ENCODE measurements at places on chromosomes 16 and 17.

DNA sequence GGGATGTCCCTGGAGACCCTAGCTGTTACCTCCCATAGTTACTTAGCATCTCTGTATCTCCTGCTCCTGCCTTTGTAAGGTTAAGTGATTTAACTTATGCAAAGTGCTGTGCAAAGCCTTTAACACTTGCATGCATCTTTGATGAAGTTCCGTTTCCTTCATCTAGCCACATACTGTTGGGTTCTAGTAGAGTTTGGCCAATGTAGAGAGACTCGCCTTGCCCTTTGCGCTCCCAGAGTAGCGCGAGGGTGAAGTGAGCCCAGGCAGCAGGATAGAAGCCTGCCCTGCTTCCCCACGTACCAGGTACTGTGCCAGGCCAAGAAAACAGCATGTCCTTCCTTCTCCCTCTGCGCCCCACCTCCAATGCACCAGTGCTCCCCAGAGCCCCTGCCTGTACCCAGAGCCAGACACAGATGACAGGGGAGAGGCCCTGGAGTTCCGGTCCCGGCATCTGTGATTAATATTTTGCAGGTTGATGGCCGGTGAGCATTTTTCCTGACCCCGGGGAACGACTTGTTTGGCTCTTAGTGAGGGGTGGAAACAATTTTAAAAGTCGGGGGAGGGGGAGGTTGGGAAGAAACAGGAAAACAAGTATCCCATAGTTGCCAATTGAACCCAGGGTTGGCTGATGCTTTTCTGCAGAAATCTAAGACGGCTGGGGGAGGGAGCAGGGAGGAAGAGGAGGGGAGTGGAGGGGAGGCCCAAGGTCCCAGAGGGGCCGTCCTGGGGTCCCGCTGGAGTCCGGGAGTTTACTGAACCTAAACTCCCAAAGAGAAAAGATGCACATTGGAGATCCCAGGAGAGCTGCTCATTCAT lies 13.1 kb upstream of the CDC42EP4 start:
- DNase-seq = no peak

DNA sequence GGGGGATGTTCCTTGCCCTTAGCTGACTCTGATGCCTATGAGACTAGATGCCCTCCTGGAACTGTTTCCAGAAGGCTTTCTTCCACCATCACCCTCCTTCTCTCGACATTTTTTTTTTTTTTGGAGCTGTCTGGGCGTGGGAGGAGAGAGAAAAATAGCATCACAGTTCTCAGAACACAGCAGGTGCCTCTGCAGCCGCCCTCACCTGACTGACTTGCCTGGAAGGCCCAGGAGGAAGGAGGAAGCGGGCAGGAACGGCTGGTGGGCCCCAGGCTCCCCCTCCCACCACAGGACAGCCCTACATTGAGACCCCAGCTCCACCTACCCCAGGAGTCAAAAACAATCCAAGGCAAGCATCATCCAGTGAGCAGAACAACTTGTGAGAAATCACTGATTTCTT lies 20.3 kb upstream of the CACNG5 start:
- DNase-seq = no peak

- DNase-seq = no peak
Measured at GRCh38 chr16:59604354-59604753, 870.2 kb upstream of the GOT2 start.

- DNase-seq = no peak
Measured at GRCh38 chr17:9865586-9865985, 39.5 kb downstream of the RCVRN start.

- DNase-seq = no peak
Measured at GRCh38 chr17:64455993-64456885, 7.3 kb downstream of the MILR1 start.

DNA sequence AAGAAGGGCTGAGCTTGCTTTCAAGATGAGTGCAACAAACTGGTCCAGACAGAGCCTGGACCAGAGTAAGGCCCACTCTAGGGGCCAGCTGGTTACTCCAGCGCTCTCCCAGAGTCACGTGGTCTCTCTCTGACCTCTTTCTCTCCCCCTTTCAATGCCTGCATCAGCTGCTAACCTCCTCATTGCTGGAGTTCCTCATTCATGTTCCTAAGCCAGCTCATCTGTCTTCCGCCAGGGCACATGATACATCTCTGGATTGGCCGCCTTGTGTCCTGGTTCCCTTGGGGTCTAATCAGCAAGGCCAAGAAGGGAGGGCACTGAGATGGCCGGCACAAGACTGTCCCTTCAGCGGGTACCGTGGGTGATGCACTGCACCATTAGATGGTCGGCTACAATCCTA lies 26.9 kb upstream of the ZFP90 start:
- no peak for DNase-seq

DNA sequence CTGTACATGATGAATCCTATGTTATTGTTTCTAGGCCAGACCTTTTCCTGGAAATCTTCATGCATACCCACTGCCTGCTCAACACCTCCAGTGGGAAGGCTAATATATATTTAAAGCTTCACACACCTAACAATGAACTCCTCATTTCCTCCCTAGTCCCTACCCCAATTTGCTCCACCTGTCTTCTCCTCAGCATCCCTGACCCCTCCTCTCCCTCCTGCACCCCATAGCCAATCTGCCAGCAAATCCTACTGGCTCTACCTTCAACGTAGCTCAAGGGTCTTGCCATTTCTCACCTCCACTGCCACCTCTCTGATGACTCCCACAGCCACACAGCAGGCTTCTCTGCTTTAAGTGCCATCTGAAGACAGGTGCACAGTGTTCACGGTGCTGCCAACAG lies 215.6 kb upstream of the WSB1 start:
- no peak for DNase-seq

DNA sequence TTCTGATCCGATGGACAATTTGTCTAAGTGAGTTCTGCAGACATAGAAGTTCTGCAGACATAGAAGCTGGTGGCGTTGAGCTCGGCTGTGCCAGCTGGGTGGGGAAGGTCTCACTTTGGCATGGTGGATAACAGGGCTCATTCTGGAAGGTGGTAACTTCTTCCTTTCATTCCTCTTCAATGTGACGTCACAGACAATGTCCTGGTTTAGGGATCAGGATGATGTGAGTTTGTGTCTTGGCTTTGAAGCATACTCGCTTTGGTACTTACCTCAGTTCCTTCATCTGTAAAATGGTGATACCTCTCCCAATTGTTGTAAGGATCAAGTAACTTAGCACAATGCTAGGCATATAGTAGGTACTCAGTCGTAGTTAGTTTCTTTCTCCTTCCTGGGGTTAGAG lies 408.8 kb upstream of the ASIC2 start:
- DNase-seq = no peak

DNA sequence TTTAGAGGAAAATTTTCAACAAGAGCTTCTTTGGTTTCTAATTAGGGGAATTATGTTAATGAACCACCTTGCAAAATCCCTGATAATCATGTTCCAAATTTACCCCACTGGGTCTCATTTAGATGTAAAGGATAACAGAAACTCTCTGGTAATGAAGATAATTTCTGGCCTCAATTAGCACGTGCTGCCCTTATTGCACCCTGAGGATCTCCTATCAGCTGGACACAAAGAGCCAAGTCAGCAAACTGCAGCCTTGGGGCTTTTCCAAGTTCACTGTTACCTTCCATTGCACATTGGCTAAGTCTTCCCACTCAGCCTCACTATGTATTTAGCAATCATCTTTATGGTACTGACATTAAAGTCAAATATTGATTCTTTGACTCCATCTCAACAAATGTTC lies 78.1 kb downstream of the GP2 start:
- no peak for DNase-seq

DNA sequence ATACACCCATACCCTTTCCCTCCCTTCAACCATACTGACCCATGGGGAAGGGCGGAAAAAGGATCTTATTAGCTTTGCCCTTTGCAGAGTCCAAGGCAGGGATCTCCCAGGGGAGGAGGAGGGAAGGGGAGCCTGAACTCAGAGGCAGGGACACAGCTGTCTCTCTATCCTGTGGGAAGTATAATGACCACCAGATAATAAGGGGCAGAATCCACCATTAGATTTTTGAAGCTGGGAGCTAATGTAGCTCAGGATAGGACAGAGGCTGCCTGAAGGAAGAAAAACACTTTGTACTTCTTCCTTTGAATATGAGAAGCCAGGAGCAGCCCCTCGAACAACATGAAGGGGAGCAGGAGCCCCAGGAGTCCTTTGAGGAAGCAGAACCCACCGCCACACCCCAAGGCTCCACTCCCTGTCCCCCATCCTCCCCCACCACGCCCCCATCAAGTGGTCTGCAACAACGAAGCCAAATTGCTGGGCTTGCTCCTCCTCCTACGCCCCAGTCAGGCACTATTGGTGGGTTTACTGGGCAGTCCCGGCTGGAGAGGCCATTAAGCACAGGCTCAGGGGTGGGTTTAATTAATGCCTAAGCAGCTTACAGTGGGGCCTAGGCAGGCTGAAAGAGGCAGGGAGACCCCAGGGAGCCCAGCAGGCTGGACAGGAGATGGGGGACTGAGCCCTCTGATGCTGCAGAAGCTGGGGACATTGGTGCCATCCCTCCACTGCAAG lies 5.3 kb downstream of the MPP2 start:
- no peak for DNase-seq

DNA sequence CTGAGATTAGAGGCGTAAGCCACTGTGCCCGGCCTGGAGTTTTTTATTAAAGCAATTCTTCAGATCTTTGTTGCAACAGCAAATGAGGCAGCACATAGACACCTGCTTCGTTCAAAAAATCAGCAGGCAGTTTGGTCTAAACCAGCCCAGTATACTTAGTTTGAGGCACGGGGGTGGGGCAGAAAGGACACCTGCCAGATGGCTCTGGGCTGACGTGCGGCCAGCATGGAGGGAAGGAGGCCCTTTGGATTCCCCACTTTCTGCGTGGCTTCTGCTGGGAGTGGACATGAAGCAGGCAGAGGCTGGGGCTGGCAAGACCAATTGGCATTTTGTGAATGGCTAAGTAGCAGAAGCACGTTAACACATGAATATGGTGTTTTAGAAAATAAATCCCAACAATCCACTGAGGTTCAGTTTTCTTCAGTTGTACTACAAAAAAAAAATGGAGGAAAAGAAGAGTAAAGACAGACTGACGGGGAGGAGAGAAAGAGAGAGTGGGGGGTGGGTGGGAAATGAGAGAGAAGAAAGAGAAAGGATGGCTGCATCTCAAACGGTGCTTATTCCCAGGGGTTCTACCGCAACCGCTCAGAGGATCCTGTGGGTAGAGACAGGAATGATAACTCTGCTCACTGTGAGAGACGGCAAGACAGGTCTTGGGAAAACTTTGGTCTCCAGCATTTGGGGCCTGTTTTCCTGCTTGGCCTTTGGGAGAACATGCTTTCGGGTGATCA lies 16.3 kb downstream of the C16orf46 start:
- no peak for DNase-seq

DNA sequence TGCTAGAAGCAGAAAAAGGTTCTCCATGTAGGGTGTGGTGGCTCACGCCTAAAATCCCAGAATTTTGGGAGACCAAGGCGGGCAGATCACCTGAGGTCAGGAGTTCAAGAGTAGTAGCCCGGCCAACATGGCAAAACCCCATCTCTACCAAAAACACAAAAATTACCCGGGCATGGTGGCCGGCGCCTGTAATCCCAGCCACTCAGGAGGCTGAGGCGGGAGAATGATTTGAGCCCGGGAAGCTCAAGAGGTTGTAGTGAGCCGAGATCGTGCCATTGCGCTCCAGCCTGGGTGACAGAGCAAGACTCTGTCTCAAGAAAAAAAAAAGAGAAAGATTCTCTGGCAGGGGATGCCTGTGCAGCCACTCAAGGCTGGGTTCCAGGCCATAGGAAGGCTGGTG lies 54.2 kb downstream of the PITPNM3 start:
- DNase-seq = no peak

- no peak for DNase-seq
Measured at GRCh38 chr17:61221597-61222471, 177.8 kb upstream of the TBX2 start.

- no peak for DNase-seq
Measured at GRCh38 chr17:72107100-72107499, 13.7 kb upstream of the SOX9 start.

DNA sequence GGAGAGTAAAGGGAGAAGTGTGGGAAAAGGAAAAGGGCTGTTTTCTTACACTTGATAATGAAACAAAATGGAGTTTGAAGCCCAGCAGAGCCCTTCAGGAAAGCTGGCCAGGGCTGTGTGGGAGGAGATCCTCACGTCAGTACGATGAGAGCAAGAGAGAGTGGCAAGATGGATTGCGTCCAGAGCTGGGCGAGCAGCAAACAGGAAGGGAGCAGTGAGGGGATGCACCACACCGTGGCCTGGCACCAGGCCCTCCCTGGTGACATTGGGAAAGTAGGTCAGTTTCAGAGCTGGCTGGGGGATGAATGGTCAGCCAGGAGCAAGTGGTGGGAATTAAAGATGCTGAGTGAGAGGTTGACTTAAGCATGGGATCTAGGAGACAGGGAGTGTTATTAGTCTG lies 273.6 kb downstream of the GRIN2A start:
- no peak for DNase-seq

GRCh38 chr17:77801545-77802332 lies 156.8 kb upstream of the TNRC6C start:
- DNase-seq = no peak

GRCh38 chr16:80940069-80940856 lies 66.4 kb downstream of the CMC2 start:
- DNase-seq = no peak

GRCh38 chr16:50685462-50686063 lies 4.5 kb upstream of the SNX20 start:
- DNase-seq = no peak

DNA sequence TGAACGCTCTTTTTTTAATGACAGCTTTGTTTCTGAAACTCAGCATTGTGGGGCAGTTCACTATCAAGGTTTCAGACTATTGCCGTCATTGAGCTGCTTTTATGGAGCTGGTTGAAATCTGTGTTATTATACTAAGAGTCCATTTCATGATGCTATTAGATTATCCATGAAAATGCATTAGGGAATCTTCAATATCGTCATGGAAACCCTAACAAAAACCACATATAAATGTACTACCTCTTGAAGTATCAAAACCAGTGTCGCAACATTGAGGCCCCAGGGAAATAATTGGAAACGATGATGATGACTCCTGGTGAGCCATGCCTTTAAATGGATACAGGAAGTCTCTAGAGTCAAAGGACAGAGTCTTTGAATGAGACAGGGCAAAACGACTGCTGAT lies 231.6 kb upstream of the CPHXL start:
- no peak for DNase-seq

GRCh38 chr16:48106446-48106845 lies 49.3 kb downstream of the ABCC12 start:
- no peak for DNase-seq

DNA sequence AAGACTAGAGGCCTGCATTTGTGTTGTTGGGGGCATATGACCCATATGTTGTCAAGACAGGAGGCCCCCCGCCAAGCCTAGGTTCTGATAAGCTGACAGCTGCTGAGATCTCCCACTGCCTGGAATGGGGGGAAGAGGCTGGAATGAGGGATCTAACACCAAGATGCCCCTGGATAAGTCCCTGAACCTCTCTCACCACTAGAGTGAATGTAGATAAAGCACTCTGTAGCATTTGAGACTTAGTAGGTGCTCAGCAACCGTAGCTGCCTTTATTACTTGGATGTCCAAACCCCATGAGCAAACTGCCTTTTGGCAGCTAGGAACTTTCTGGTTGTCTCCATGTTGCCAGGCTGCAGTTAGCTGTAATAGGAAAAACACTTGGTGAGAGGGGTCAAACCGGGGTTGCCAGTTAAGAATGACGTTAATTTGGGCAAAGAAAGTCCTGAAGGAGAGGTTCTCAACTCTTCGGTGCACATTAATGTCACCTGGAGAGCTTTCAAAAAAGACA lies 4.4 kb upstream of the RASL10B start:
- DNase-seq = no peak

- DNase-seq = no peak
Measured at GRCh38 chr16:27795992-27796614, 246.2 kb downstream of the KATNIP start.

GRCh38 chr17:70499067-70499786 lies 329.9 kb downstream of the KCNJ2 start:
- no peak for DNase-seq
